ENCODE measurements at places on chromosomes 5 and 9.

- DNase-seq: no peak
These were observed 49.5 kb downstream of the PKD2L2 start for GRCh38 chr5:137938751-137939143.

DNA sequence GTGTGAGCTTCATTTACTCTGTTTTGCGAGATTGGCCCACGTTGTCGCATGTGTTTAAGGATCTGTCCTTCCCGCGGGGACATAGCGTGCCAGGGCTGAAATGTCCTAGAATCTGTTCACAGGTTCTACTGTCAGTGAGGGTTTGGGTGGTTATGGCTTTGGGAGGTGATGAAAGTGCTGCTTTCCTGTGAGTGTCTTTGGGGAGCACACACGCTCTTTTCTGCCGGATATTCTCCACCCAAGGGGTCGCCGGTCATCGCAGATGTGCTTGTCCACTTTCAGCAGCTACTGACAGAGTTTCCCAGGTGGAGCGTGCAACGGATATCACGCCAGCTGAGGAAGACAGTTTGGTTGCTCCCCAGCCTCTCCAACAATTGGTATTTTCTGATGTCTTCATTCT, 32.1 kb downstream of the PROP1 start:
- no peak for DNase-seq

- no peak for DNase-seq
These were observed 7.8 kb downstream of the RRAGA start for GRCh38 chr9:19057033-19057432.

GRCh38 chr9:530681-531080, 310.8 kb upstream of the DMRT1 start:
- DNase-seq: no peak

GRCh38 chr5:117461403-117461802, 886.8 kb upstream of the SEMA6A start:
- no peak for DNase-seq

DNA sequence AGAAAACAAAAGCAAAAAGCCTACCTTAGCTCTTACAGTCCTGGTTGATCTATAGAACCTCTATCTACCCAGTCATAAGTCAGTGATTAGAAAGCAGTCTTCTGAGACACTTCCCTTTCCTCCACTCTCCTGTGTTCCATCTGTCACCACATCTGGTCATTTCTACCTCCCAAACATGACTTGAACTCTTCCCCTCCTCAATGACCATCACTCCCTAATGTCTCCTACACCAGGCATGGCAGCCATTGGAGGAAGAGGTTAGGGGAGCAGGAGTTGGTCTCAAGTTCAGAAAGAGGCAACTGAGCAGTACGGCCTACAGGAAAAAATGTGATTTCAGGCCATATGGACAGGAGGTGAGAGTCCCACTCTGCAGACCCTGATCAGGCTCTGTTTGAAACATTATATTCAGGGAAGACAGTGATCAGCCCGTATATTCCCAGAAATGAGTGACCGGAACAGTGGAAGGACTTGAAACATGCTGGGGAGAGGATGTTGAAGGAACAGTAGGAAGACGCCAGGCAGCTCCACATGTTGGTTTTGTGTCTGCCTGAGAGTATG, 12.0 kb downstream of the ABLIM3 start:
- DNase-seq: no peak

GRCh38 chr5:174785120-174785680, 60.8 kb downstream of the MSX2 start:
- no peak for DNase-seq

DNA sequence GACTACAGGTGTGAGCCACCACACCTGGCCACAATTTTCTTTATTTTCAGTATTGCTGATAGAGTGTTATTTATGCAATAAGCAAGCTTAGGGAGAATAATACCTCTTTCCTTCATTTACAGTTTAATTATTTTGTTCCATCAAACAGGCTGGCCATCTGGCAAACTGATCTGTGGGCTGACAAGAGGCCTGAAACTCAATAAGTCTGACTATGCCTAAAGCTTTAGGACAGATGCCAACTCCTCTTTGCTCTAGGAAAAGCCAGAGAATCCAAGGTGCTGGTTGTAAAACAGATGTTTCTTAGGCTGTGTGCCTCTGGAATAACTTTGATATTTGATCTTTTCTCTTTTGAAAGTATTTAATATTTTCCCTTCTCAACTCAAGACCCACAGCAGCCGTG, 98.4 kb downstream of the TARS1 start:
- no peak for DNase-seq

GRCh38 chr9:81266086-81266485, 423.3 kb downstream of the TLE1 start:
- no peak for DNase-seq

DNA sequence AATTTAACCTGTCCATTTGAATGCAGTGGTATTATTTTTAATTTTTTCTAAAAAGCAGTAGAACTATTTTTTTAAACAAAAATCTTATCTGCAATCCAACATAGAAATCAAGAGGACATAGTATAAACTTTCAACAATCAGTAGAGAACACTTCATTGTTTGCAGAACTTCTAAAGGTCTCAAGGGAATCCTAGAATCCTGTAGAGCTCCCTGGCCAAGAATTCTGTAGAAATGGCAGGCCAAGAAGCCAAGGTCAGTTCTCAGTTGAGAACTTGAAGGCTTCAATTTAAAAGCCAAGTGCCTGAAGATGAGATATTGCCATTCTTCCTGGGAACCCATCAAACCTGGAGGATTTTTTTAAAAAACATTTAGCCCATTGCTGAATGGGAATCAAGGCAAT, 199.2 kb upstream of the KLF4 start:
- DNase-seq: no peak

GRCh38 chr9:136949239-136949816, 2.7 kb upstream of the LCN12 start:
- DNase-seq: no peak

GRCh38 chr9:4662108-4662988, at the start of gene PLPP6:
TSS of gene PLPP6 (plus strand) at chr9:4662294. CDS start at chr9:4662376, 82 bp downstream.
- DNase-seq: no peak

DNA sequence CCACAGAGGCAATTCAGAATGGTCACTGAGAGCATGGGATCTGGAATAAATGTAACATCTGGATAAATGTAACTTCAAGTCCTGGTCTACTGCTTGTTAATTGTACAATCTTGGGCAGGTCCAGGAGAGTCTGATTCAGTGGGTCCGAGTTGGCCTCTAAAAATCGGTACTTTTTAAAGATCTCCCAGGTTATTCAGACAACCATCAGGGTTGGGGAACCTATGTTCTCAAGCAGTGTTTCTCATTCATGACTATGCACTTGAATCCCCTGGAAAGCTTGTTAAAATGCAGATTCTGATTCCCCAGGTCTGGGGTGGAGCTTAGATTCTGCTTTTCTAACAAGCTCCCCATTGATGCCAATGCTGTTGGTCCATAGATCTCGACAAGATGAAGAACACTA, 14.8 kb downstream of the ANXA1 start:
- no peak for DNase-seq

DNA sequence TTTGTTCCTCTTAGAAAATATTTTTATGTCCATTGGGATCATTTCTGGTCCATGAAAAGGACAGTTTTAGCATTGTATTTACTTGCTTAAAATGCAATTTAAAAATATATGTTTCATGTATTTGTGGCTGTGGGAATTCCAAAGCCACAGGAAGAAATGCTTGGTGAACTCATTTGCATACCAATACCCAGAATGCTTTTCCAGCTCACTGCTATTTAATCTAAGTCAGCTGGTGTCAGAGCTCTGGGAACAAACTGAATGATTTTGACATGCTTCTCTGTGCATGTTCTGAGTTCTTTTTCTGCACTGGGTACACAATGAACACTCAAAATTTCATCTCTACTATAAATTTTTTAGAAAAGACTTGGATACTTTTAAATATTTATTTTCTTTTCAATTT, 482.8 kb upstream of the ARRDC3 start:
- DNase-seq: no peak

- DNase-seq: no peak
These were observed 157.9 kb downstream of the ALDH1A1 start for GRCh38 chr9:72794946-72795345.

DNA sequence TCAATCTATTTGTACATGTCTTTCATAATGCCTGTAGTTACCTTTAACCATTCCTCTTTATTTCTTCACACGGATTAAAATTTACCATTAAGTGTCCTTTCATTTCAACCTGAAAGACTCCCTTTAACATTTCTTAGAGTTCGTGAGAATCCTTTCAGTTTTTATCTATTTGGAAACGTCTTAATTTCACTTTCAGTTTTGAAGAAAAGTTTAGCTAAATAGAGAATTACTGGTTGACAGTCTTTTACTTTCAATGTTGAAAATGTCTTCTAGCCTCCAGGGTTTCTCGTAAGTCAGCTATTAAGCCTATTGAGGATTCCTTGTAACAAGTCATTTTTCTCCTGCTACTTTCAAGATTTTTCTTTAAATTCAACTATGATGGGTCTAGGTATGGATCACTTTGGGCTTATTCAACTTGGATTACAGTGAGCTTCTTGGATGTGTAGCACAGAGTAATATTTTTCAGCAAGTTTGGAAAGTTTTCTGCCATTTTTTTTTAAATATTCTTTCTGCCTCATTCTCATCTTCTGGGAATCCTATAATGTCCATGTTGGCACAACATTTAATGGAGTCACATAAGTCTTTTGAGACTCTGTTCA, 48.5 kb downstream of the RFX3 start:
- DNase-seq: no peak

All from amniotic stem cell (primary cell).